Activated T-helper 9 cell treated with anti-CD3 and anti-CD28 coated beads, Interleukin-2, amount 50 U/mL, for 16 hours (primary cell): ENCODE measurements at places on chromosomes 6 and 20.

DNA sequence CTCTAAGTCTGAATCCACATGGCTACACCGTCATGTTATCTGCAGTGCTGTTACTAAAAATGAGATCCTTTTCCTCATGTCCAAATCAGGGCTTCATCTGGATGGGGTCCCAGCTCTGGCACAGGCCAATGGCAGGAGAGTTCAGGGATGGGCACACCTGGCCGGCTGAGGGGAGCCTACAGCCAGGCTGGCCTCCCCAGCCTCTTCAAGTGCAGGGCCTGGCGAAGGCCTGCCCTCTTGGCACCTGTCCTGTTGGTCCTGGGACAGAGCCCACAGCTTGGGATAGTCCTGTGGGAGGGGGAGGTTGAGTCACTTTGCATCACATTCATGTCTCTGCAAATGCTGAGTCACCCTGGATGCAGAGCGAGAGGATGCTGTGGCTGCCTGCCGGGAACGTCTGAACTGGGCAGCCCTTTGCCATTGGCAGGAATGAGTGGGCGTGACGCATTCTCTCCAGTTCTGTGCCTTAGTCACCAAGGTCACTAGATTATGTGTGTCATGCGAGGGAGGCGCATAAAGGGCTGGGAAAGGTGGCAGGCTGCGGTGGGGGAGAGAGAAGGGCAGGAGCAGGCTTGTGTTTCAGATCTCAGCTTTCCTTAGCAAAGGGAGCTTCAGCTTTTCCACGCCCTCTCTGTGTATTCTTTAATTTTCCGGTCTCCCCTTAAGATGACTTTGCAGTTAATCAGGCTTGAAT, 223.2 kb upstream of the ECI2 start:
- DNase-seq, result no peak

DNA sequence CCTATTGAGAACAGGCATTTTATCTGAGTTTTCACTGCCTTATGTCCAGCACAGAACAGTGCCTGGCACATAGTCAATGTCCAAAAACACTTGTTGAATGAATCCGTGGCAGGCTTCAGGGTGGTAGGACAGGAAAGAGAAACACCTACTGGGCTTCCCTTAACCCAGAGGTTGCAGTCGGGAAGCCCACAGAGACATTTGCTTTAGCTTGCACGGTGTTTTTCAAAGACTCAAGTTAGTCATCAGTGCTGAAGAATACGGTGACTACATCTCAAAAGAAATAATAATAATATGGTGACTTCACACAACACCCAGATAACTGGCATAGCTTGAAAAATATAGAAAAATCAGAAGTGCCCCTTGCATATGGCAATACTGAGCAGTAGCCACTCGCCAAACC, 160.4 kb downstream of the CD83 start:
- DNase-seq, result no peak

DNA sequence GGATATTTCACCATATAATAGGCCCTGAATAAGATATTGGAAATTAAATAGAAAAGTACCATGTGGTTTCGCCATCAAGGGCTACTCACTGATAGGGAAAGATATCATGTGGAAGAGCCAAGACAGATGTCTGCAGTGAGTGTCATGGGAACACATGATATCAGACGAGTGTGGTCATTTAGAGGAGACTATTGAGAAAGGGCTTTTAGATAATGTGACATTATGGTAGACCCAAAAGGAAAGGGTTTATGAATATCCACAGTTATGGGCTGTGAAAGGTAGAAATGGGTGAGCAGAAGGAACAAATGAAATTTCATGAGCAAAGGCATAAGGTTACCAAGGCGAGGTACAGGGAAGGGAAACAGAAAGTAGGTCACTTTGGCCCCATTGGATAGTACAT, 182.3 kb upstream of the PRSS16 start:
- no peak for DNase-seq

GRCh38 chr6:7630792-7631191, 40.8 kb downstream of the SNRNP48 start:
- no peak for DNase-seq

GRCh38 chr6:90110971-90111370, 185.7 kb downstream of the BACH2 start:
- DNase-seq, result peak; percentile 19

DNA sequence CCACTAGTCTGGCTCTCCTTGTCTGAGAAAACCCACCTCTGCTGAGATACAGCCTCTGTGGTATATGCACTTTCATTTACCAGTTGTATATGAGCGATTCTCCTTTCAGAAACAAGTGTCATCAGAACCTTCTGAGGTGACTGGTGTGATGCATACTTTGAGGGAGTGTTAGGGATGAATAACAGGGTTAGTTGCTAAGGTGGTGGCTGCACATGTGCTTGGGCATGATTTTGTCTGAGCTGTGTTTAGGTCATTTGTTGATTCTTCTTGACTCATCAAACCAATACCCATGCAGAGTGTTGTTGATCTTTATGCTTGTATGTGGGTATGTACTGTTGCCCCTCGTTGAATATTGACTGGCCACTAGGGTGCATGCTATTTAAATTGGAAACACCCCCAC, 25.7 kb downstream of the DTD1 start:
- no peak for DNase-seq
